Frontal cortex (tissue), 4 donors: ENCODE measurements at places on chromosomes 7 and 10. TPM values are rescaled to one million over a fixed set of nuclear protein-coding genes. Genes with fewer than 3 reads are reported as not detected.
A peak's percentile ranks its signal among the peaks of the same experiment; 100 is the strongest.

DNA sequence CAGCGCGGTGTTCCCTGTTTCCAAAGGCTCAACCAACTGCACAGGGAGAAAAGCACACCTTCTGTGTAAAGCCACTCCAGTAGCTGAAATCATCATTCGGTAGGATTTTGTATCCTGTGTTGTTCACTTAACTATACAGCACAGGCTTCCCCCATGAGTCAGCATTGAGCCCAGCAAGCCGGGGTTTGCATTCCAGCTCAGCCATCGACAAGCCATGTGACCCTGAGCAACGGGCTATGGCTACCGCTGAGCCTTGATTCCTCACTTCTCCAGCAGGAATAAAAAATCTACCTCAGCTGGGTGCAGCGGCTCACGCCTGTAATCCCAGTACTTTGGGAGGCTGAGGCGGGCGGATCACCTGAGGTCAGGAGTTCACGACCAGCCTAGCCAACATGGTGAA lies 44.1 kb upstream of the ATP6V0A4 start:
- DNase-seq: no peak

The SUN3 gene
- total RNA-seq: not detected

DNA sequence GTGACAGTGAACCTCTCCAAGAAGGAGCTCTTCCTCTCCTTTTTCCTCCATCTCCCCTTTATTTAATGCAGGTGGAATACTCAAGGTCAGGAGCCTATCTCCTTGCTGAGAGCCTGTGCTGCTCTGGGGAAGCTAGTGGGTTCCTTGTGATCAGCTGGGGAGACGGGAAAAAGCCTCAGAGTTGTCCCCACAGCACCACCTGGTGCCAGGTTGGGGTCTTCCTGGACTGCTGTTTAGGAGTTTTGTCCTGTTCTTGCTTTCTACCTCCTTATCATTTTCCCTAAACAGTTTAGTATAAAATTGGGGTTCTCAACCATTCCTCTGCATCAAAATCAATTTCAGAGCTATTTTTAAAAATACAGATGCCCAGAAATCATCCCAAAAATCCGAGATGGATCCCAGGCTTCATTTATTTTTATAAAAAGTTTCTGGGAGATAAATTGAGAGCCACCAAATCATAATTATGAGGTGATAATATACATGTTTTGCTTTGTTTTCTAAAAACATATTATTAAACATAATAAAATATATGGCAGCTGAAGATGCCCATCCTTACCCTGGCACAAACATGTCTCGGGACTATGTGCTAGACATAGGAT lies 44.3 kb downstream of the MACC1 start:
- no peak for DNase-seq

The TMEM184A gene
- total RNA-seq: not detected

The CLCN1 gene
- total RNA-seq: under 0.01 TPM

The RSPH10B2 gene
- total RNA-seq: 1.2 TPM

The AFAP1L2 gene
- 6.1 TPM for total RNA-seq

- DNase-seq: peak; percentile 16
These were observed 12.0 kb downstream of the LSM8 start for GRCh38 chr7:118195837-118196474.

DNA sequence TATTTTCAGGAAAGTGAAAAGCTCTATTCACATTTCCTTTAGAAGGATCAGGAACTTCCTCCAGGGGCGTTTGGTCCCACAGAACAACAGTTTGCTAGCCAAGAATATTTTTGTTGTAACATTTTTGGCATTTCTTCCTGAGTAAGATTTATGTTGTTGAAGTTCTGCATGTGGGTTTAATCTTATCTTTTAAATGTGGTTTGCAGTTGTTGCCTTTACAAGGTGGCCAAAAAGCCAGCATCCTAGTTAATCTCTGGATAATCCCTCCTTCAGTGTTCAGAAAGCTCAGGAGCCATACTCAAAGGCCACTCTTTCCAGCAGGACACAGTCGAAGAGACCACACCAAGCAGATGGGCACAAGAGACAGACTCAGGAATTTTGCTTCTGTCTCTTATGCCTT lies 30.0 kb downstream of the SLC26A4 start:
- DNase-seq: no peak

- no peak for DNase-seq
These were observed 93.5 kb upstream of the KIAA1217 start for GRCh38 chr10:24115403-24115802.

DNA sequence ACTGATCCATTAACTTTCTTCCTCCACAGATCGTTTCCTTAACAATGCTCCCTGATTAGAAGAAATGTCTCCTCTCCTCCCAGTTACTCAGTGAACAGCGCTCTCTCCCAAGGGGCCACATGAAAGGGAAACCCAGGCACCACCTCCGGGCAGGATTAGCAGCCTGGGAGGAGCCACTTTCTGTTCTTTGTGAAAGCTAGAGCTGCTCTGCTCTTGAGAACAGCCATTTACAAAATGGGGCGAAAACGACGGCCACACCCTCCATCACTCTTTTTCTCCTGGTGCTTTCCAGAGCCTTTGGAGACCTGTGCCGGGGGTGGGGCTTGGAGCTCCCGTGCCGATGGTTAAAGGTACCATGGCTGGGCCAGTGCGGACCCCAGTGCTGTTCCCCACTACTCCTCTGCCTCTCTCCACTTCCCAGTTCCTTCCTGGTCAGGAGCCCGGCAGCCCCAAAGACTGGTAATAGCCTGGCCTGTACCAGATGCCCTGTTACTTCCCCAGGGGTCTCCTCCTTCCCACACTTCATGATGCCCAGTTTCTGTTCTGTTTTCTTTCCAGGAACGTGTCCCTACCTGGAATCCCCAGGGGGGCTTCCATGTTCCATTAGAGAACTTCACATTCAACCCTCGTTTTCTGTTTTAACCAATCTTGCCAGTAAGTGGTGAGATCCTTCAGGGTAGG lies 402.9 kb upstream of the GALNT17 start:
- peak; percentile 24 for DNase-seq

DNA sequence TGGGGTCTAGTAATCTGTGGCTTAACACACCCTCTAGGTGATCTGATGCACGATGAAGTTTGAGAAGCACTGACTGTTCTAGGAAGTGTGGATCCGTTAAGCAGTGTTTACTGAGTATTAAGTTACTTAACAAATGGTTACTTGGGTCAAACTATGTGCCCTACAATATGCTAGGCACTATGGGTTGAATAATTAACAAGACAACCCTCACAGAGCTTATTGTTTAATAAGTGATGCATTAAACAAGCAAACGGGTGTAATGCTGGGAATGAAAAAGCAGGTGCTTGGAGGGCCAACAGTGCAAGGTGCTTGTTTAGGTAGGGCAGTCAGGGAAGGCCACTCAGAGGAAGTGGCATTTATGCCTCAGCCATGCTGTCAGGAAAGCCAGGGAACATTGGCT lies 378.0 kb upstream of the PODXL start:
- no peak for DNase-seq

DNA sequence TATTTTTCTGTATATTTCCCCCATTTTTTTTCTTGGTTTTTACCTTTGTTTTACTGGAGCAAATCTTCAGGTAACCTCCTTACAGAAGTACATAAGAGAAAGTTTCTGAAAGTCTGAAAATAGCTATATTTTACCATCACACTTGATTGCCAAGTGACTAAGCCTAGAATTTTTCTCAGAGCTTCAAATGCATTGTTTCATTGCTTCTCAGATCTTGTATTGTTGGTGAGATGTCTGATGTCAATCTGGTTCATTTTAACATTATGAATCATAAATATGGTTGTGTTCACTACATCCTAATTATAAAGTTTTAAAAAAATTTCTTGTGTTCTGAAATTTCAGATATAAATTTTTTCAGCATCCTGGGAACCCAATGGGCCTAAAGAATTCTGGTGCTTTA lies 228.2 kb downstream of the AHR start:
- no peak for DNase-seq

The APBB1IP gene
- 0.82 TPM for total RNA-seq

DNA sequence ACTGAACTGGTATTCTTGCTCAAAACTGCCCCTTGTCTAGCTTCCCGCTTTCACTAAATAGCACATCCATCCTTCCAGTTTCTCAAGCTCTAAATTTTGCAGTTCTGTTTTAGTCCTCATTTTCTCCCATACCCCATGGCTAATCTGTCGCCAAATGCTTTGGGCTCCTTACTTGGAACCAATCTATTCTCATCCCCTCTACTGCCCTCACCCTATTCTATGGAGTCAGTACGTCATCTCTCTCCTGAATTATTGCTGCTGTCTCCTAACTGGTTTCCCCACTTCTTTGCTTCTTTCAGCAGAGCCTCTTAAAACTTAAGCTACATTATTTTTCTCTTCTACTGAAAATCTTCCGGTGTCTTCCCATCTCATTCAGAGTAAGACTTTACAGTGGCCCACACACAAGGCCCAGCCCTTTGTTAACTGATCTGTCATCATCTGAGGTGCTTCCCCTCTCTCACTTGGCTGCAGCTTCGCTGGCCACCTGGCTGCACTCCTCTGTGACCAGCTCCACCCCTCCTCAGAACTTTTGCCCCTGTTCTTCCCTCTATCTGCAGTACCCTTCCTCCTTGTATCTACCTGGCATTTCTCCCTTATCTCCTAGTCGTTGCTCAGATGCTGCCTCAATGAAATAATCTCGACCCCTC lies 9.9 kb downstream of the STARD3NL start:
- no peak for DNase-seq

The CHST12 gene
- 2.0 TPM for total RNA-seq

DNA sequence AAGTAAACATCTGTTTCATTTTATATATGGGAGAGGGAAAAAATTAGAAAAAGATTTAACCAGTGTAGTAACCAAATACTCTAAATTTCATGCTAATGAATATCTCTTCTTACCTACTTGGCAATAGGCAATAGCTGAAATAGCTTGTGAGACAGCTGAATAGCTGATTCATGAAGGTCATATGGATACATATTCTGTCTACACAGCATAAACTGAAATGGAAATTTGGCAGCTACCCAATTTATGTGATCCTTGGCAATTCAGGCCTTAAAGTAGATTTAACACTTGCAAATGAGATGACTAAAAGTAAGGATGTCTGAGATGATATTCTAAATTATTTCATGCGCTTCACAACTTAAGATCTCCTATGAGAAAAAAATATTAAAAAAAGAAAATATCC lies 261.2 kb upstream of the SEMA3A start:
- no peak for DNase-seq

DNA sequence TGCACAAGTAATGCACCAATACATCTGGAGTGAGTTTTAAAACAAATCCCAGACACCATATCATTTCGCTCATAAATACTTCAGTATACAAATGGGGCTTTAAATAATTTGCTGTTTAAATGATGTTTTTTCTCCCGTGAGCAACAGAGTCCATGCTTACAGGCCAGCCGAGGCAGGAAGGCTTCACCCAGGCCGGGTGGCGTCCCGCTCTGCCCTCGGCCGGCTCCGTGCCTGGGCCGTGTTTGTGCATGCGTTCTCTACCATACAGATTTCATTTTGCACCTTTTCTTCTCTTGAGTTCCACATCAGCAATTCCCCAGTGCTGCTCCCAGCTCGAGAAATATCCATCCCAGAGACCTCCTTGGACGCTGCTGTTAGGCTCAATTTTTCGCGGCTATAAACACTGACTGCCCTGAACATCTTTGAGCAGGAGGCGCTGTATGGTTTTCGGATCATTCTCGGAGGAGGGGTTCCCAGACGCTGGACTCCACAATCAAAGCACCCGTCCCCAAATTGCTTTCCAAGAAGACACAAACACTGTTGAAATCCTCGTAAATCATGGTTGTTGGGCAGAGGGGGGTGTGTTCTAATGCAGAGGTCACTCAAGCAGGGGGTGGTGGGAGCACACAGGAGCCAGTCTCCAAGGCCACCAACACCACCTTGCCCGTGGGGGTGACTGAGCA lies 91.6 kb downstream of the MICALL2 start:
- no peak for DNase-seq

The VAX1 gene
- total RNA-seq: 1.2 TPM

GRCh38 chr10:10326116-10326515 lies 691.6 kb upstream of the CELF2 start:
- DNase-seq: no peak

- no peak for DNase-seq
These were observed 101.2 kb upstream of the MKLN1 start for GRCh38 chr7:131226514-131226865.

- no peak for DNase-seq
These were observed 55.6 kb upstream of the NKX6-2 start for GRCh38 chr10:132841615-132841975.

DNA sequence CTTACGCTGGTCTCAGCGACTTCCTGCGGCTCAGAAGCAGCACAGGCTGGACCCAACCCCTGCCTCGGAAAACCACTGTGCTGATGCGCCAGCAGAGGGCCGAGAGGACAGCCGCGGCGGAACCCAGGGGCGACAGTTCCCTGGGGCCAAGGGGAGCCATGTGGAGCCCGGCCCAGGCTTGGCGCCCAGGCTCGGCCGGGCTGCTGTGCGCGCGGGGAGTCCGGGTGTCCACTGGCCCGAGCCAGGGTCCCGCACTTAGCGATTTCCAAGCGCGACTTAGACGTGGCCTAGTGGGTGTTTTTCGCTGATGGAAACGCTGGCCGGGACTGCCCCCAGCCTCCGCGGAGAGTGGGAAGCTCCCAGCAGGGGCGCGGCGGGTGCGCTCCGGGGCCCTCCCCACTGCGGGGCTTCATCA lies 18.6 kb upstream of the ZNF32 start:
- DNase-seq: peak; percentile 59

DNA sequence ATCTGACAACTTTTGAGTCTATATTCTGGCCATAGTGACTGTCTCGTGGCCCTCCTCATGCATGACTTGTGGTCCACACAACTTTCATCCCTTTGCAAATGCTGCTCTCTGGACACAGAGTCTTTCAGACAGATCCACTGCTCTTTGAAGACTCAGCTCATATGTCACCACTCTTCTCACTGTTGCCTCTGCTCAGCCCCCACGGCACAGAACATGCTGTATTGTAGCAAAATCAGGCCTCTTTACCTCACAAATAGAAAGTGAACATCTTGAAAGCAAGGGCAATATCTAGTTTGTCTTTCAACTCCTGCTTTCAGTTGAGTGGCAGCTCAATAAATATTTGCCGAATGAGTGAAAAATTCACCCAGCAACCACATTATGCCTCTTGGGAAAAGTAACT lies 443.5 kb downstream of the NRG3 start:
- DNase-seq: no peak
